Subcutaneous preadipocyte (primary cell): ENCODE measurements at places on chromosomes 6 and 20. TPM values are rescaled to one million over a fixed set of nuclear protein-coding genes. Genes with fewer than 3 reads are reported as not detected.

The IRAK1BP1 gene
- total RNA-seq, result 5.1 and 7.4 TPM in 2 replicates

The RWDD1 gene
- total RNA-seq, result 29.1 and 29.8 TPM in 2 replicates

The ULBP1 gene
- 0.37 and 0.59 TPM in 2 replicates for total RNA-seq

The DAAM2 gene
- total RNA-seq, result 0.59 and 1.1 TPM in 2 replicates

The XKR7 gene
- not detected in 2 replicates for total RNA-seq

The GPLD1 gene
- under 0.01 and 0.73 TPM in 2 replicates for total RNA-seq

The LBP gene
- not detected in 2 replicates for total RNA-seq

The SEMG1 gene
- not detected in 2 replicates for total RNA-seq

The REPS1 gene
- total RNA-seq, result 52.2 and 88.8 TPM in 2 replicates

The OPRL1 gene
- total RNA-seq, result 0.20 and 0.37 TPM in 2 replicates

The CRISP3 gene
- total RNA-seq, result not detected in 2 replicates

The PPIL4 gene
- 21.3 and 23.3 TPM in 2 replicates for total RNA-seq
